K562 (cell line): ENCODE measurements at places on chromosomes 4 and X. TPM values are rescaled to one million over a fixed set of nuclear protein-coding genes. Genes with fewer than 3 reads are reported as not detected.

DNA sequence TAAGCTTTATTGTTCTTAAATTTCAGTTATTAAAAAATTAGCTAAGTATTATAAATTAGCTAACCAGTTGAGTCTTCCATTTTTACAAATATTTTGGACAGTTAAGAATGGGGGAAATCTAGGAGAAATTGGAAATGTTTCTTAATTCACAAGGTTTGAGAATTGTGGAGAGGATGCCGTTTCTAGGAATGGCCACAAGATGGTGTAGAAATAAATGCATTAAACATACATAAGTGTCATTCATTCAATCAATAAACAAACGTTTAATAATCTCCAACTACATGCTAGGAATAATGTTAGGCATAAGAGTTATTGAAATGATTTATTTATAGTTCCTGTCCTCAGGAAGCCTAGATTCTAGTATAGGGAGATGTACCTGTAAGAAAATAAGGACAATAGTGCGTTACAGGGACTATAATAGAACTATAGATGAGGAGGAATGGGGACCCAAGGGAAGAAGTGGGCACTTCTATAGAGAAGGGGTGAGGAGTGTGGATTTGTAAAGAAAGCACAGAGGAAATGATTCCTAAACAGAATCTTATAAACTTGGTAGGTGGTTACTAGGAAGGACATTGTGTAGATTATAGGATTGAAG lies 195.7 kb upstream of the ANK2 start:
- DNase-seq: no peak

DNA sequence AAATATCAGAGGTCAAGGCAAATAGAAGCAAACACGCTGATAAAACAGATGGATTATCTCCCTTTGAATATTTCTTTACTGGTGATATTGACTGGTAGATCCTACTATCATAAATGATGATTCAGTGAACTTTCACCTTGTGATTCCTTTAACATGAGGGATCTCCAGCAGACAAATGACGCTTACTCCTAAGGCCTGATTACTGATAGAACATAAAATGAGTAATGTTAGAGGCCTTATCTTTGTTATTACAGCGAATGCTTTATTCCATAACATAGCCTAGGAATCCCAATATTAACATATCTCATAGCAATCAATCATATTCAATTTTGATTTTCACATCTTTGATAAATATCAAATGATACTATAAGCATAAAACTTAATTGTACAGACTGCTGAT lies 152.3 kb downstream of the SLC10A7 start:
- no peak for DNase-seq

DNA sequence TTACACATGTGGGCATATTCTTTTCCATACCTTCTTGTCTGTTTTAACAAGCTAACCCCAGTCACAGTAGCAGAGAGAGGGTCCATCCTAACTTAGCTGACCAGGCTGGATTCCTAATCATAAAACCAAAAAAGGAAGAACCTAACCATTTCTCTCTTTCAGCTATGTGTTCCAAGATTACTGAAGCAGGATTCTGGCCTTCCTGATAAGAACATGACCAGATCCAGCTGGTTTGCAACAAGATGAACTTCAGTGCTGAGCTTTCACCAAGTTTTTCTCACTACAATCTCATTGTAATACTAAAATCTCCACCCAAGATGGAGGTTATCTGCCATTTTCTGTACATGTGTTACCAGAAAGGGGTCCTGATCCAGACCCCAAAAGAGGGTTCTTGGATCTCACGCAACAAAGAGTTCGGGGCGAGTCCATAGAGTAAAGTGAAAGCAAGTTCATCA lies 20.4 kb upstream of the UBA6 start:
- DNase-seq: no peak

GRCh38 chr4:75344915-75345314 lies 169.3 kb downstream of the RCHY1 start:
- no peak for DNase-seq

- no peak for DNase-seq
Observed at GRCh38 chr4:85531560-85532341, 56.8 kb downstream of the ARHGAP24 start.

- DNase-seq: no peak
Observed at GRCh38 chr4:161203865-161204264, 959.9 kb downstream of the FSTL5 start.

The MTMR8 gene
- total RNA-seq: 3.6 and 4.3 TPM in 2 replicates

The TRIM60 gene
- total RNA-seq: not detected in 2 replicates

The GYPA gene
- total RNA-seq: 93.9 and 116 TPM in 2 replicates

The ITGB1BP2 gene
- 1.8 and 2.6 TPM in 2 replicates for total RNA-seq
